Activated naive CD4-positive, alpha-beta T cell (primary cell): ENCODE measurements at places on chromosomes 2 and 18.

DNA sequence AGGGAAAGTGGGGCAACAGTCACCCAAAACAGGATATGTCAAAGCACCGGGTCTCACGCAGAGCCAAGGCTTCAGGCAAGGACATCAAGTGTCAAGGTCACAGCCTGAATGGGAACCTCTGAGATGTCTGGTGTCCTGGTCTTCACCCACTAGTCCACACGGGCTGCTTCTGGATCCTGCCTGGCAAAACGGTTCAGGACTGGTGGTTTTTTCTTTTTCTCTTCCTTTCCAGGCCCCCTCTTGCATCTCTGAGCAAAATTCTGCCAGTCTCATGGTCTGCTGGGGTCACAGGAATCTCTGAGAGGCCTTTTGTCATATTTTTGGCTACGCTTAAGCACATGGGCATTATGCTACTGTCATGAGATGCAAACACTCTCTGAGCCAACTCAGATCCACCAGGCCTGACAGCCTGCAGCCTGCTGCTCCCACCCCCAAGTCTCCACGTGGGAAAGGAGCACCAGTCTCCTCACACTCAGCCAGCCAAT, 518.2 kb upstream of the ZEB2 start:
- no peak for DNase-seq

DNA sequence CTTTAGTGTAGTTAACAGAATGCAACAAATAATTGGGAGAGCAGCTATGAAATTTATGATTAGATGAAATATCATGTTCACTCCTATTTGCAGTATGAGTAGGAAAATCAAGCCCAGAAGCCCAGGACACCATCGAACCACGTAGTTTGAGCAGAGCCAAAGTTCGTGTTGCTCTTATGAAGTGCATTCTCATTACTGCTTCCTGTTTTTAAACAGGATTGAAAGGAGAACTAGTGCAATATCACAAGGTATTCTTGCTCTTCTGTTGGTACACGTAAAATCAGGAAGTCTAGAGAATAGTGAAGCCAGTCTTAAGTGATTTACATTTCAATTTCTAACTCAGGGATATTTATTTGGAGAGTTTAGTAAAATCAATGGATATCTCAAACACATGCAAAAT, 21.1 kb downstream of the ARHGAP15 start:
- DNase-seq = no peak

DNA sequence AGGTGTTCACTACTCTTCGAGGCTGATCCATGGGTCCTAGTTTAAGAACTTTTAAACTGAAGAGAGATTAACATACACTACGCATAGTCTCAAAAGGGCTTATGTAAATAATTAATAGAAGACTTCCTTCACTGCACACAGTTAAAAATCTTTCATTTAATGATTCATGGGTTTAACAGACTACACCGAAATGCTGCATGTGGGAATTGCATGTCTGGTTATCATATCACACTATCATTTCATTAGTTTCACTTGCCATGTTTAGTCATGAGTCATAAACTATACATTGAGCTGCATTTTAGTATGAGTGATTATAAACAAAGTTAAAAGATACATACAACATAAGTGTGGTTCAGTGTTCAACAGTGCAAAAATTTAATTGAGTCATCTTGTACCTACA, 31.2 kb downstream of the GLS start:
- no peak for DNase-seq

- DNase-seq = no peak
Observed at GRCh38 chr2:46304635-46305034, 7.4 kb downstream of the EPAS1 start.

- no peak for DNase-seq
Observed at GRCh38 chr2:16824472-16824871, 158.8 kb upstream of the CYRIA start.

- no peak for DNase-seq
Observed at GRCh38 chr2:215382011-215382410, 53.9 kb downstream of the FN1 start.

GRCh38 chr2:113034016-113034415, 18.7 kb downstream of the IL36B start:
- no peak for DNase-seq

- no peak for DNase-seq
Observed at GRCh38 chr2:128642821-128643220, 324.2 kb upstream of the HS6ST1 start.

DNA sequence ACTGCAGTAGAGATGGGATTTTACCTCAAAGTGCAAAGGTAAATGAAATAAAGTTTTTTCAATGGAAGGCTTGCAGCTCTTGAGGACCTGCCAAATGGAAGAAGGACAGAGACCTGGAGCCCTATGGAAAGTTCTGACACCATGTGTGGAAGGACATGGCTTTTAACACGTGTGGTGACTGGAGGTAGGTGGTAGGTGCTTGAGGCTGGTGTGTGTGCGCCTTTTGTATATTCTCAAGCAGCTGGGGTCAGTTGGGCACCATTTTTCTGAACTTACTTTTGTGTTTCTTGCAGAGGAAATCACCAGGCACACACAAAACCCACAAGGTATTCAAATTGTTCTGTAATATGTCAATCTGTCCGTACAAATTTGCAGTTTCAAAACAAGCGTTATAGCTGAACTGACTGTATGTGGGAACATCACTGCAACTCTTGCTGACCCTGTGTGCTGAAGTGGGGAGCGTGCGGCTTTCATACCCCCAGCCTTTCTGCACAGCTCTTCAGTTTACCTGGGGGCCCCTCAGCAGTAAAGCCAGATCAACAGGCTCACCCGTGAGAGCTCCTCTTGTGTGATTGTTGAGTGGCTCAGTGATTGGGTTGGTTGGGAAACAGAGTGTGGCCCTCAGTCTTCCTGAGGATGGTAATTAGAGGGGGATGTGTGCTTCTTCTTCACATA, 363 bp downstream of the GREB1 start:
- DNase-seq = no peak

- DNase-seq = no peak
Observed at GRCh38 chr2:201906777-201907562, 100.6 kb downstream of the CDK15 start.

- no peak for DNase-seq
Observed at GRCh38 chr2:71003966-71004755, 9.5 kb upstream of the TEX261 start.

GRCh38 chr18:47794725-47795433, 135.6 kb downstream of the SMAD2 start:
- no peak for DNase-seq

GRCh38 chr2:121698318-121698930, 38.3 kb downstream of the NIFK start:
- no peak for DNase-seq

DNA sequence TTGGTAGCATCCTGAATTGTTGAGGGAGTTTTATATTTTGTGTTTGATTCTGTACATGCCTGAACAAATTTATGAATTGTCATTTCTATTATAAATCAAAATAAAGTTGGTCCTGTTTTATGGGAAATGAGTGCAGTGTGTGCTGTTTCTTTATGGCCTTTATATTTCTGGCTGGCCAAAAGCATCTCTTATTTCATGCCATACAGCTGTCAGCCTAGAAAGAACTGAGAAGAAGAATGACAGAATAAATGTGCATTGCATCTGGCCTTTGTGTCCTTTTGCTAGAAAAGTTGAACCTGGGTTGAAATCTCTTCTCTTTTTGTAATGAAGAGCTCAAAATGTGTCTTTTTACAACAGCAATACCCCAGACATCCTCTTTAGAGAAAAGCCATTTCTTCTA, 474.7 kb upstream of the LRATD1 start:
- no peak for DNase-seq

GRCh38 chr2:240620149-240620731, 5.0 kb upstream of the GPR35 start:
- DNase-seq = no peak
